GM23338 (cell line): ENCODE measurements at places on chromosomes 3 and 15.

GRCh38 chr3:143443851-143444331 lies 324.3 kb downstream of the CHST2 start:
- no peak for DNase-seq

DNA sequence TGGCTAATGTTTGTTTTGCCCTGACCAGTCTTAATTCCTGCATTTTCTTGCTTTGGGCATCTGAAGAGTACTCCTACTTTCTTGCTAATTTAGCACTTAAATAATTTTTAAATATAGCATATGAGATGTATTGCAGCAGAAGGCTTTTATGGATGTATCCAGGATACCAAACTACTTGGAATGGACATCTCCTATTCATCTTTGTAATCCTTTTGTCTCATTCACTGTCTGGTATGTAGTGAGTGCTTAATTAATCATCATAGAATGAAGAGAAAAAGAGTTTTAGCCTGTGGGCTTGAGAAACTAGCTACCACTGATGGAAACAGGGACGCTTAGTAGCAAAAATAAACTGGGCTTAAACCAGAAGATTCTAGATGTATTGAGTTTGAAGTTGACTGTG lies 40.6 kb downstream of the MEX3B start:
- DNase-seq: no peak

- DNase-seq: no peak
Observed at GRCh38 chr3:188780193-188781147, 391.3 kb upstream of the TPRG1 start.

GRCh38 chr3:33046521-33046920 lies 50.4 kb downstream of the GLB1 start:
- DNase-seq: no peak

- no peak for DNase-seq
Observed at GRCh38 chr3:161093895-161094294, 11.3 kb downstream of the B3GALNT1 start.

DNA sequence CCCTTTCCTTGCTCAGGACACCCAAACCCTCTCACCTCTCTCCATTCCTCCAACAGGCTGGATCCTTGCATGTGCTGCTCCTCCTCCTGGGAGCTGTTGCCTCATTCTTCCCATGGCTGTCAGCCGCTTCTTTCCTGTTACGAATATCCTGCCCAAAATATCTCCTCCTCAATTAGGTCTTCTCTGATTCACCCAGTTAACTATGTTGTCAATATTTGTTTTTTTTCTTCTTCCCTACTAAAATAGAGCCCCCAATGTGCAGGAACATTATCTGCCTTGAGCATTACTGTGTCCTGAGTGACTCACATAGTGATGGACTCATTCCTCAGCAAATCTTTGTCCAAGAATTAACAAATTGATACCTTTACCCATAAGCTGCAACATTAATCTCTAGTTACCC lies 357.2 kb downstream of the CLSTN2 start:
- DNase-seq: no peak

DNA sequence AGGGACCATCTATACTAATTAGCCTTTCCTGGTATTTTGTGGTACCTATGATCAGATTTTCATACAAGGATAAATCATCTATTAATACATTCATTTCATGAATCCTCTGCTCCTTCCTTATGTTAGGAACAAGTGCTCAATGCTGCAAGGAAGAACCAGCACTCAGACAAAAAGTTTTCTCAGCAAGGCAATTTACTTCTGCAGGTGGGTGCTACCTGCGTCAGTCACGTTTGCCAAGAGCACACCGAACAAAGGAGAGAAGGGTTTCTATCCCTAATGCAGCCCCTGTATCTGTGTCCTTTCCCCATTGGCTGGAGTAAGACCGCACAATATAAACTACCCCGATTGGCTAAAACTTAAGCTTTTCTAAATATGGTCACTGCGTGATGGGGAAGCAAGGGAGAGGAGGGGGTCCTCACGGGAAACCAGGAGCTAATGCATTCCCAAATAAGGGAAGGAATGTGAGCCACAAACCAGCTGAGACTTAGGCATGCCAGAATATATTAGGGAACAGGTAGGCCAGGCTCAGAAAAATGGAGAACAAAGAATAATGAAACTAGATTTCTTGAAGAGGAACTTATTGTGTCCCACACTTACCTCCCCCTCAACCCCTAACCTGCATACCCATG lies 76.5 kb downstream of the AQR start:
- DNase-seq: peak; percentile 8

DNA sequence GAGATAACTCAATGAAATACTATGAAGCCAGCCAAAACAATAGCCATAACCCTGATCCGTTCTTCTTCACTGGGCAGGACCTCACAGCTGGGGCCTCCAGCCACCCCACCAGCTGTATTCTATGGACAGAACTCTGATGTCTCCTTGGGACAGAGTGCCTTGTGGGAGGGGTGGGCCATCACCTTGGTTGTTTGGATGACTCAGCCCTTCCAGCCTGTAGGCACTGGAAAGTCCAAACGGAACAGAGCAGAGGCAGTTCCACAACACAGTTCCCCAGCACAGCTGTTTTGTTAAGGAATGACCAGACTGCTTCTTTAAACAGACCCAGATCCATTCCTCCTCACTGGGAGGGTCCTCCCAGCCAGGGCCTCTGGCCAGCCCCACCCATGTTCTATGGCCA lies 31.9 kb upstream of the ZBED2 start:
- no peak for DNase-seq

DNA sequence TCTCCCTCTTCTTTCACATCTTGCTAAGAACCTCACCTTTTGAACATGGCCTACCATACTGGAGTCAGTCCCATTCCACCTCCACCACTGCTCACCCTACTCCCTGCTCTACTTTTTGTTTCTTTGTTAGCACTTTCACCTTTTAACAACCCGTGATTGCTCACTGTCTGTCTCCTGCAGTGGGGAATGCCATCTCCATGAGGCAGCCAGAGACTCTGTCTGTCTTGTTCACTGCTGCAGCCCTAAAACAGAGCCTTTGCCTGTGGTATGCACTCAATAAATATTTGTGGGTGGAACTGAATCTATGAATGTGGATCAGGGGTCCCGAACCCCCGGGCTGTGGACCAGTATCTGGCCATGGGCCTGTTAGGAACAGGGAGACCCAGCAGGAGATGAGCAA lies 16.5 kb upstream of the TLE3 start:
- DNase-seq: no peak

GRCh38 chr3:30770387-30770786 lies 124.1 kb downstream of the GADL1 start:
- no peak for DNase-seq
